ENCODE measurements at places on chromosomes 11 and 22.
A peak's percentile ranks its signal among the peaks of the same experiment; 100 is the strongest.

GRCh38 chr22:50705219-50705691 lies 32.6 kb downstream of the SHANK3 start:
- DNase-seq: peak; percentile 81

DNA sequence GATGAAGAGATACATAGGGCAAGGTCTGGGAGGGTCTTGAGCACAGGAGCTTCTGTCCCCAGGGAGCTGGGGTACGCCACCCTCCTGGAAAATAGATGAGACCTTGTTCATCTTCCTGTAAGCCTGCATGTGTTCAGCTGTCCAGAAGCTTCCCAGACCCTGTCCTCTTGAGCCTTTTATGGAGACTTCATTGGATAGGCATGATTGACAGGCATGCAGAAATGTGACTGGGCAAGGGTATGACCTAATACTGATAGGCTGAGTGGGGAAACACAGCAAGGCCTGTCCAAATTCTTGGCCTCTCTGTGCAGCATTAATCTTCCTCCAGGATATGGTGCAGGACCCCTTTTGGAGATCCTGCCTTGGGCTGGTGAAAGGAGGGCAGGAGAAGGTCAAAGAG lies 15.7 kb downstream of the ARCN1 start:
- no peak for DNase-seq

DNA sequence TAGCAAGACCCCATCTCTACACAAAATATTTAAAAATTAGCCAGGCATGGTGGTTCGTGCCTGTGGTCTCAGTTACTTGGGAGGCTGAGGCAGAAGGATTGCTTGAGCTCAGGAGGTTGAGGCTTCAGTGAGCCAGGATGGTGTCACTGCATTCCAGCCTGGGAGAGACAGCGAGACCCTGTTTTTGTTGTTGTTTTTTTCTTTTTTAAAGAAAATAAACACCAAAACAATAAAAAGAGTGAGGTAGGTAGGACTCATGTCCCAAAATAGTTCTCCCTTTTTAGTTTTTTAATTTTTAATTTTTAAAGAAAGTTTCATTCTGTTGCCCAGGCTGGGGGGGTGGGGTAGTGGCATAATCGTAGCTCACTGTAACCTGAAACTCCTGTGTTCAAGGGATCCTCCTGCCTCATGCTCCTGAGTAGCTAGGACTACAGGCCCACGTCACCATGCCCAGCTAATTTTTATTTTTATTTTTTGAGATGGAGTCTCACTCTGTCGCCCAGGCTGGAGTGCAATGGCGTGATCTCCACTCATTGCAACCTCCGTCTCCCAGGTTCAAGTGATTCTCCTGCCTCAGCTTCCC lies 25.5 kb upstream of the MALAT1 start:
- no peak for DNase-seq

GRCh38 chr11:75403983-75404658 lies 4.8 kb downstream of the RPS3 start:
- DNase-seq: no peak

GRCh38 chr11:120400564-120401364 lies 64.6 kb downstream of the ARHGEF12 start:
- DNase-seq: no peak

DNA sequence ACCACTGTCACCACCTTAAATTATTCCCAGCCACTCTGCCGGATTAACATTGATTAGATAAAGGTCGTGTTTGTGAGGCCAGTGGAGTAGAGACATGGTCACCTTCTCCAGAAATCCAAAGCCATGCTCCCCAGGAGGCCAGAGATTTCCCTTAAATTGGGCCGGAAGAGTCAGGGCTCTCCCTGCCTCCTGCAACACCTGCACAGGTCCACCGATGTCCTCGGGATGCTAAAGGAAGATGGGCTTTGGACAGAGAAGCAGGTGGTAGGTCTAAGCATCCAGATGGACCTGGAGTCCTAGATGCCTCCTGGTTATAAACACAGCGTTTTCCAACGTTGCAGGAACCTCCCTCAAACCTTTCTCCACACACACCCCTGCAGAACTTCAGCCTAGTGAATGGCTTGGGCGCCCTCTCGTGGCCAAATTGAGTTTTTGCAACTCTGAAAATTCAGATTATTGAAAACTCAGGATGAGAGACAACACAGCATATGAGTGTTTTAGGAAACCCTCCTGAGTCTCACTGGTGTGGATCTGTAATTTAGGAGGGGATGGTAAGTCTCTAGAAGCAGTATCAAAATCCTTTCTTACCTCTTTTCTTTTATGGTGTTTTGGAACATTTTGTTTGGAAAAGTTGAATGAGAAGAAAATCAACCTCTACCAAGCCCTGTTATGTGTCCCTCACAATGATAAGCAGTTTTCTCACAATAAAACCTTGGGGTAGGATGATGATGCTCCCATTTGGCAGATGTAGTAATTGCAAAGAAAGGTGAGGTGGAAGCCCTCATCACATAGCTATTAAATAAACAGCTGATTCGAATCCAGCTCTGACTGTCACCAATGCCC lies 109.6 kb downstream of the RRAS2 start:
- DNase-seq: peak; percentile 32

DNA sequence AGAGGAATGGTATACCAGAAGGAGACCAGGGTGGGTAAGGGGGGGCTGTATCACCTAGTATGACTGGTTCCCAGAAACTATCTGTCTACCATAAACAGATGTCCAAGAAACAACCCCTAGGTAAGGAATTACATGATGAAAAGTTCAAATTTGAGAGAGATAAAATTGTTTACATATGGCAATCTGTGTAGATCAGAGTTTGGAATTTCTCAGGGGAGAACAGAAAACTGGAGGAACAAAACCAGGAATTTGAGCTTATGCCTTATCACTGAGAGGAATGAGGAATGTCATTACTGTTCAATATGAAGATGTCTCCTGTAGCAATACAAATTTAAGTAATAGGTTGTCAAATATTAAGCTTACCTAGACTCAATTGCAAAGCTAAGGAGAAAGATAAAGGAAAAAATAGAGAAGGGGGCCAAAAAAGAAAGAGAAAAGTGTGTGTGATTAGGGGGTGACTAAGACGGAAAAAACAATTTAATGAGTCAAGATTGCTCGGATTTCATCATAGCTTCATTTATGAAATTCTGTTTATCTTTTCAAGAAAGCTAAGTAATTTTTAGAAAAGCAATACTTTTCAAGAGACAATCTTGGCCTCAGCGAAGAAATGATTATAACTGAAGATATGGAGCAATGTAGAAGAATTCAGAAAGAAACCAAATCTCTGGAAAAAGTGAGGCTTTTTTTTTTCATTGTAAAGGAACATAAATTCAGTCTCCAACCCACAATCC lies 117.8 kb downstream of the APOL5 start:
- no peak for DNase-seq

- no peak for DNase-seq
Measured at GRCh38 chr11:5178046-5178837, 22.2 kb downstream of the OR51V1 start.

DNA sequence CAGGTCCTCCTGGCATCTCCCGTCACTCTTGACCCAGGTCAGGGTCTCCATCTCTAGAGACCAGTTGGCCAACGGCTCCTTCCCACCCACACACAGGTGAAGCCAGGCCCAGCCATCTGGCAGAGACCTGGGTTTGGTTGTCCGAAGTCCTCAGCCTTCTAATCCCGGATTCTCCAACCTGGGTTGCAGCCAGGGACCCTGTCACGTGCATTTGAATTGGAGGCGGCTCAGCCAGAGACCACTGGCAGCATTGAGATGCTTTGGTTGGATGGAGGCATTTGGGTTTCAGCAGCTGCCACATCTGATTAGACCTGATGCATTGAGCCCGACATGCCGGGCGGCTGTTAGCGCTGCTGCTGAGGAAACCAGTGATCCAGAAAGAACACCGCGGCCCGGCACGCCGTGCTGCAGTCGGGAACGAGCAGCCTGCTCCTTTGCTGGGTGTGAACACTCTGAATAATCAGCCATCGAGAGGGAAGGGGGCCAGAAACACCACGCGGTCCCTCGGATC lies 163.2 kb downstream of the BRD1 start:
- no peak for DNase-seq

DNA sequence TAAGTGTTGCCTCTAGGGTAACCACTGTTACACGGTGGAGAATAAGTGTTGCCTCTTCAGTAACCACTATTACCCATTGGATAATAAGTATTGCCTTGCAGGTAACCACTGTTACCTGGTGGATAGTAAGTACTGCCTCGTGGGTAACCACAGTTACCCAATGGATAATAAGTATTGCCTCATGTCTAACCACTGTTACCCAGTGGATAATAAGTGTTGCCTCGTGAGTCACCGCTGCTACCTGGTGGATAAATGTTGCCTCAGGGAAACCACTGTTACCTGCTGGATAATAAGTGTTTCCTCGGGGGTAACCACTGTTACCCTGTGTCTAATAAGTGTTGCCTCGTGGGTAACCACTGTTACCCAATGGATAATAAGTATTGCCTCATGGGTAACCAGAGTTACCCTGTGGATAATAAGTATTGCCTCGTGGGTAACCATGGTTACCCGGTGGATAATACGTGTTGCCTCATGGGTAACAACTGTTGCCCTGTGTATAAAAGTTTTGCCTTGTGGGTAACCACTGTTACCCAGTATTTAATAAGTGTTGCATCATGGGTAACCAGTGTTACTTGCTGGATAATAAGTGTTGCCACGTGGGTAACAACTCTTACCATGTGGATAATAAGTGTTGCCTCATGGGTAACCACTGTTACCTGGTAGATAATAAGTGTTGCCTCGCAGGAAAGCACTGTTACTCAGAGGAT lies 12.3 kb upstream of the NXPE4 start:
- DNase-seq: no peak

DNA sequence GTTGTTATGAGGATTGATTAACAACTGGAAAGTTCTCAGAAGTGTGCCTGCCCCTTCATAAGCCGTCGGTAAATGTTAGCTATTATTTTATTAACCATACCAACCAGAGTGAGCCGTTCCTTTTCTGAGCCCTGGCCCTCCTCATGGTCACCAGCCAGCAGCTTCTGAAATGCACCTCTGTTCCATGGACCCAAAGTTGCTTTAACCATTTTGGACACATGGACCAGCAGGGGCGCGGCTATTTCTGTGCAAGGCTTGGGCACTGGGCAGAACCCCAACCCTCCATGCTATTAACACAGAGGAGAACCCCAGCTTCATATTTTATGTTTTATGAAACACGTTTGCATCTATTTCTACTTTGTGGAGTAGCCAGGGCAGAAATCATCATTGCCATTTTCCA lies 18.6 kb upstream of the SCGB1A1 start:
- no peak for DNase-seq

DNA sequence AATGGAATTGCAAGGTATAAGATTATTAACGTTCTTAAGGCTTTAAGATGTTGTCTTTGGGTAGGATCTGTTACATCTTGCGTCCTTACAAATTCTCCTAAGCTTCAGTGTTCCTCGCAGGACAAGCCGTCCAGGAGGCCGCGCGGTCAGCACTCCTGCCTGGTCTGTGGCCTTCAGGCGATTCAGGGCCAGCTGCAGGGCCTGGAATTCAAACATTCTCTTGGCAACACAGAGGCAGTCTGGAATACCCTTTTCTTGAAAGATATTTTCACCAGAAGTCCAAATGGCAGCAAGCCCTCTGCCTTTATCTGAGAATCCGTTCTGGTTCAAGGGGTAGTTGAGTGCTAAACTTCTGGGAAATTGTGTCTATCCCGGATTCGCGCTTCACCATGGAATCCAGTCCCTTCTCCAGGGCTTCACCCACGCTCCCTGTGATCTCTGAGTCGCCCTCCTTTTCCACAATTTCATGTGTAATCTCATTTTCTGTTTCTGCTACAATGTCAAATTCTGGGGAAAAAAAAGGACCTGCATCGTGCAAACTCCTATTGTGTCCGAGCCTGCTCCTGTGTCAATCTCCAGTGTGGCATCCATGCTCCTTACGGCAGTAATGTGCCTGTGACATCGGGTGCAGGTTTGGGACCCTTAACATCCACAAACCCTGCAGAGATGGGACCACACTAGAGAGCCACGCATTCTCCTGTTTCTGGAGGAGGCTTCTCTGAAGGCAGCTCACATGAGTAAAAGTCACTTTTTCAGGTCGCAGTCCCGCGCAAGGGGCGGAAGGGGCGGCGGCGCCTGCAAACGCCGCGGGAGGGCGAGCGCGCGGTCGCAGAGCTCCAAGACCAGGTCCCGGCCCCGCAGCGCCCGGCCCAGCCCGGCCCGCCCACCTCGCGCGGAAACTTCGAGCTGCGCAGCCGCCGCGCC lies 25.4 kb upstream of the SORL1 start:
- no peak for DNase-seq

- DNase-seq: no peak
Measured at GRCh38 chr11:72233773-72234513, 9.4 kb downstream of the INPPL1 start.

GRCh38 chr11:37038911-37039310 lies 440.9 kb upstream of the RAG2 start:
- DNase-seq: no peak

GRCh38 chr11:45622283-45622682 lies 43.1 kb downstream of the CHST1 start:
- DNase-seq: no peak

GRCh38 chr22:38461414-38462081 lies 6.3 kb upstream of the KDELR3 start:
- peak; percentile 77 for DNase-seq

DNA sequence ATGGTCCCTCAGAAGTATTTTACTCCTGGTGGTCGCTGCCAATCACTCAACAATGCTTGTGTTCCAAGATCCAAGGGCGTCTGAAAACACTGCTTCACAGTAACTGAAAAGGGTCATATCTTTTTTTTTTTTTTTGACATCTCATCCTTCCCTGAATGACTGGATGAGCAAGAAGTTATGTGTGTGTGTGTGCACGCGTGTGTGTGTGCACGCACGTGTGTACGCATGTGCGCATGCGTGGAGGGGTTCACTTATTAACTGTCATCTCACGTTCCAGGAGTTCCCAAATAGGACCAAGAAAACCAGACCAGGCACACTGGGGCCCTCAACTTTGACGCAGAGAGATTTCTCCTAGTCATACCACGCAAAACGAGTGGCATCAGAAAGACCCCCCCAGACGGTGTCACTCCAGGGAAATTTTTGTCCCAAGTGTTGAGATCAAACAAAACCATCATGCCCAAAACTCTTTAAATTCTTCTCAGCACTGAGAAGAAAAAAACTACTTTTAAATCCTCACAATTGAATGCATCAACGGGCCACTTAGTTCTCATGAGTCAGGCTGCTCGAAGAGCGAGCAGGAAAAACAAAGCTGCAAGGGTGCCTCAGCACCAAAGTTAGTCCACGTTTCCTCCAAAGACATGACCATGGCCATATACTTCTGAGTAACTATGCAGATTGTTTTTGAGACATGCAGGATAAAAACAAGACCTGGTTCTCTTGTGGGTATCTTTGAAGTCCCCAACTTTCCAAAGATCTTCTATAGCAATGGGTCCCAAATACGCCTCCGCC lies 12.9 kb downstream of the MN1 start:
- no peak for DNase-seq

- no peak for DNase-seq
Measured at GRCh38 chr11:35223371-35223796, 84.4 kb downstream of the CD44 start.

Measured in NCI-H1930 (cell line).